ENCODE measurements at places on chromosomes 16 and 17.

DNA sequence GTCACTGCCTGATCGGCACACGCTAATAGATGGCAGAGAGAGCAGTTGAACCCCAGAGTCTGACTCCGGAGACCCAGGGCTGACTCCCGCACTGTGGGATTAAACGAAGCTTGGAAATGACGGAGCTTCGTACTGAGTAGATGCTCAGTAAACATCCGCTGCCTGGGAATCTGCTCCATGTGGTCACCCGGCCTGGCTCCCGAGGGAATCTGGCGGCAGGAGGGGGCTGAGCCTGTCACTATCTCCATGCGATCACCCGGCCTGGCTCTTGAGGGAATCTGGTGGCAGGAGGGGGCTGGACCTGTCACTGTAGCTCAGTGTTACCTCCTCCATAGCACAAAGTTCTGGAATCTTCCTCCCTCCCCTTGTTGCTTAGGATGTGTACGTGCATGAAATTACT is 139.7 kb upstream of the CIBAR2 start:
- DNase-seq = no peak

GRCh38 chr17:41682631-41683030 is 6.1 kb upstream of the EIF1 start:
- DNase-seq = no peak

- DNase-seq = no peak
Observed at GRCh38 chr16:85731179-85731578, 19.7 kb downstream of the C16orf74 start.

- DNase-seq = peak; percentile 23
Observed at GRCh38 chr17:17108451-17109049, 66.3 kb downstream of the MPRIP start.

Data from epithelial cell of esophagus (primary cell).